ENCODE measurements at places on chromosomes 7 and 10.

GRCh38 chr7:33750177-33750576 is 155.2 kb upstream of the BMPER start:
- H3K36me3 ChIP-seq = no peaks in the 10 kb centered on the region
- no peak overlapping the region for H3K4me3 ChIP-seq
- DNase-seq = no peak
- H3K27ac ChIP-seq = no peak overlapping the region

GRCh38 chr10:88347022-88347421 is 236.1 kb downstream of the RNLS start:
- H3K4me3 ChIP-seq = peak overlapping the region; percentile 63
- no peak for DNase-seq

- H3K4me3 ChIP-seq = peak overlapping the region; percentile 95
- no peak overlapping the region for H3K27ac ChIP-seq
- no peaks in the 10 kb centered on the region for H3K27me3 ChIP-seq
- DNase-seq = no peak
- peaks cover 2% of the 10 kb centered on the region for H3K4me1 ChIP-seq
These were observed 434 bp upstream of the PLEKHA8 start for GRCh38 chr7:30027740-30028215.

DNA sequence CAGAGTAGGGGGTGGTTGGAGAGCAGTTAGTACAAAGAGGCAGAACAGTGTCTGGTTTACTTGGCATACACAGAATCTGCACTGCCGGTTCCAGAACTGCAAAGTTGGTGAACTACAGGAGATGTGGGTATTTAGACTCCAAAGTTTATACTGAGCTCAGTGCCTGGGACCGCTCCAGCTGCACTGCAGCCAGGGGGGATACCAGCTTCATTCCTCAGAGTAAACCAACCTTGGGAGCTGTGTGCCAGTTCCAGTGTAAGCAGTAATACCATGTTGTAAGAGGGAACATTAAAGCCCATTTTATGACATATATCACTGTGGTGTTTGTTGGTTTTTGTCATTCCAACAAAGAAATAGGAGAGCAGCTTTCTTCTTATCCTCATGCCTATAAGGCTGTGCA is 23.4 kb downstream of the LOXL4 start:
- H3K27ac ChIP-seq = no peak overlapping the region
- DNase-seq = no peak
- H3K4me1 ChIP-seq = no peaks in the 10 kb centered on the region
- H3K4me3 ChIP-seq = no peak overlapping the region
- H3K36me3 ChIP-seq = peaks cover 54% of the 10 kb centered on the region
- no peaks in the 10 kb centered on the region for H3K27me3 ChIP-seq

DNA sequence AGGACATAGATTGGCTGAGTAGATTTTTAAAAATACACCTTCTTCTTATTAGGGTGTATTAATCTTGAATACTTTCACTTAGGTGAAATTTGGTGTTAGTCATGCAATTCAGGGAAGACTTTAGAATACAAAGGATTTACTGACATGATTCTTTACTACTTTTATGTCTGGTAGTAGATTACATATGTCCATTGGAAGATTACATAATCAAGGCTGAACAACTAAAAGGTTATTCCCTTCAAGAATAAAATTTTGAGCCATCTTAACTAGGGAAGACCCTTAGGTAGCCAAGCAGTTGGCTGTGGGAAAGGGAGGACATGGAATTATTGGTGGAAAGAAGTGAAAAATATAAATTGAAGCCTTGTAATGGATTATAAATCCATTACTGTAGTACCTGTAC is 165.0 kb downstream of the ITGB1 start:
- no peaks in the 10 kb centered on the region for H3K4me1 ChIP-seq
- no peak overlapping the region for H3K4me3 ChIP-seq
- H3K36me3 ChIP-seq = no peaks in the 10 kb centered on the region
- no peaks in the 10 kb centered on the region for H3K27me3 ChIP-seq
- H3K27ac ChIP-seq = no peak overlapping the region
- no peak for DNase-seq

GRCh38 chr10:50558371-50558770 is 65.4 kb downstream of the SGMS1 start:
- H3K27me3 ChIP-seq = peaks cover 7% of the 10 kb centered on the region
- H3K4me1 ChIP-seq = peaks cover 14% of the 10 kb centered on the region
- DNase-seq = no peak
- H3K27ac ChIP-seq = no peak overlapping the region

DNA sequence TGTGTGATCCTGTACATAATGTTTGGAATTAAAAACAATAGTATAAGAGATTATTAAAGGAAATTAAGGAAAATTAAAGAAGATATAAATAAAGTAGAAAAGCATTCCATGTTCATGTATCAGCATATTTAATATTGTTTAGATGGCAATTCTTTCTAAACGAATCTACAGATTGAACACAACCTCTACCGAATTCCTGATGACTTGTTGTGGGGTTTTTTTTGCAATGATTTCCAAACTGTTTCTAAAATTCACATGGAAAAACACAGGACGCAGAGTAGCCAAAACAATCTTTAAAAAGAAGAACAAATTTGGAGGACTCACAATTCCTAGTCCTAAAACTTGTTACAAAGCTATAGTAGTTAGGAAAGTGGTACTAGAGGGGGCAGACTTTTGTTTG is 573.4 kb upstream of the IGFBP3 start:
- H3K27me3 ChIP-seq = no peaks in the 10 kb centered on the region
- no peak for DNase-seq
- no peak overlapping the region for H3K4me3 ChIP-seq
- H3K27ac ChIP-seq = no peak overlapping the region

- H3K4me1 ChIP-seq = no peaks in the 10 kb centered on the region
- no peaks in the 10 kb centered on the region for H3K36me3 ChIP-seq
- H3K4me3 ChIP-seq = no peak overlapping the region
- H3K27me3 ChIP-seq = no peaks in the 10 kb centered on the region
- DNase-seq = peak; percentile 53
These were observed 117.0 kb upstream of the AHR start for GRCh38 chr7:17181482-17181881.

GRCh38 chr10:79159141-79159651 is 90.4 kb downstream of the ZMIZ1 start:
- H3K36me3 ChIP-seq = peaks cover 23% of the 10 kb centered on the region
- H3K4me1 ChIP-seq = peaks cover 35% of the 10 kb centered on the region
- no peak for DNase-seq
- peak overlapping the region; percentile 71 for H3K27ac ChIP-seq
- H3K27me3 ChIP-seq = no peaks in the 10 kb centered on the region
- H3K4me3 ChIP-seq = no peak overlapping the region

GRCh38 chr10:49592726-49593563 is 17.2 kb upstream of the SLC18A3 start:
- H3K4me1 ChIP-seq = no peaks in the 10 kb centered on the region
- peaks cover 5% of the 10 kb centered on the region for H3K27me3 ChIP-seq
- DNase-seq = peak; percentile 93
- H3K27ac ChIP-seq = no peak overlapping the region
- no peaks in the 10 kb centered on the region for H3K36me3 ChIP-seq
- no peak overlapping the region for H3K4me3 ChIP-seq

- H3K27ac ChIP-seq = no peak overlapping the region
- H3K27me3 ChIP-seq = peaks cover 97% of the 10 kb centered on the region
- H3K36me3 ChIP-seq = no peaks in the 10 kb centered on the region
- no peak overlapping the region for H3K4me3 ChIP-seq
These were observed 755 bp downstream of the HOXA13 start for GRCh38 chr7:27198871-27199801.

- no peaks in the 10 kb centered on the region for H3K27me3 ChIP-seq
- no peaks in the 10 kb centered on the region for H3K4me1 ChIP-seq
- no peak overlapping the region for H3K4me3 ChIP-seq
- H3K36me3 ChIP-seq = no peaks in the 10 kb centered on the region
- DNase-seq = peak; percentile 95
- H3K27ac ChIP-seq = no peak overlapping the region
These were observed 36.9 kb downstream of the ASB13 start for GRCh38 chr10:5629303-5630111.

DNA sequence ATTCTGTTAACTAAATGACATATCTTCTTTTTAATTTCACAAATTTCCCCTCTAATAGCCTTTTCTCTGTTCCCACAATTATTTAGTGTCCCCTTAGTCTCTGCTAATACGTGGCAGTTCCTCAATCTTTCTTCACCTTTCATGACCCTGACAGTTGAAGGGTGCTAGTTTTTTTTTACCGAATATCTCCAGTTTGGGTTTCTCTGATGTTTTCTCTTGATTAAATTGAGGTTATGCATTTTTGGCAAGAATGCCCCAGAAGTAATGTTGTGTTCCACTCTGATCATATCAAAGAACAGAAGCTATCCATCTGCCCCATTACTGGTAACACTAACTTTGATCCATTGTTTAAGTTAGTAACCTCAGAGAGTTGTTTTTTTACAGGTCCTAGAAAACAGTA is 133.6 kb upstream of the ASAH2 start:
- H3K27ac ChIP-seq = no peak overlapping the region
- no peak for DNase-seq
- no peaks in the 10 kb centered on the region for H3K4me1 ChIP-seq
- no peaks in the 10 kb centered on the region for H3K27me3 ChIP-seq
- no peak overlapping the region for H3K4me3 ChIP-seq

GRCh38 chr7:91082038-91082437 is 182.2 kb upstream of the FZD1 start:
- H3K27me3 ChIP-seq = no peaks in the 10 kb centered on the region
- no peaks in the 10 kb centered on the region for H3K4me1 ChIP-seq
- H3K36me3 ChIP-seq = no peaks in the 10 kb centered on the region
- no peak overlapping the region for H3K27ac ChIP-seq
- no peak overlapping the region for H3K4me3 ChIP-seq

DNA sequence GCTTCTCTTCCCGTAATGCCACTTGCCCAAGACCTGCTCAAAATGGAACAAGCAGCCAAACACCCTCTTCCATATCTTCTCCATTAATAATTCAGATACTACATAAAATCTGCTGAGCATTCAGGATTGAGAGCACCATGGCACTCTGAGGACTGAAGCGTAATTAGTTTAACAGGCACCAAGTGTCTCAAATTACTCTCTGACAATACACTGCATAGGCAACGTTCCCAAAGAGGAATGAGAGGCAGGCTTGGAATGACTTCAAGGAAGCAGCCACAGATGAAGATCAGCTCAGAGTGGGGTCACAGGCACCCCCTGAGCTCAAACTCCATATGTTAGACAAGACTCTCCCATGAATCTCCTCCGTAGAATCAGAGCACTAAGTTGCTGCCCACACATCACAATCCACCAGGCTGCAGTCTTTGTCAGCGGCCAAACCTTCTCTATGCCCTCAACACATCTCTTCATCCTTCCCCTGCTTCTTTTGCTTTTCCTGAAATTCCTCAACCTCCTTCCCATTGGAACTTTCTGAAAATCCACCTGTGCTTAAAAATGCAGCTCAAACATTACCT is 4.7 kb upstream of the ABLIM1 start:
- peaks cover 13% of the 10 kb centered on the region for H3K4me1 ChIP-seq
- no peak overlapping the region for H3K4me3 ChIP-seq
- H3K36me3 ChIP-seq = no peaks in the 10 kb centered on the region
- no peaks in the 10 kb centered on the region for H3K27me3 ChIP-seq
- no peak overlapping the region for H3K27ac ChIP-seq

DNA sequence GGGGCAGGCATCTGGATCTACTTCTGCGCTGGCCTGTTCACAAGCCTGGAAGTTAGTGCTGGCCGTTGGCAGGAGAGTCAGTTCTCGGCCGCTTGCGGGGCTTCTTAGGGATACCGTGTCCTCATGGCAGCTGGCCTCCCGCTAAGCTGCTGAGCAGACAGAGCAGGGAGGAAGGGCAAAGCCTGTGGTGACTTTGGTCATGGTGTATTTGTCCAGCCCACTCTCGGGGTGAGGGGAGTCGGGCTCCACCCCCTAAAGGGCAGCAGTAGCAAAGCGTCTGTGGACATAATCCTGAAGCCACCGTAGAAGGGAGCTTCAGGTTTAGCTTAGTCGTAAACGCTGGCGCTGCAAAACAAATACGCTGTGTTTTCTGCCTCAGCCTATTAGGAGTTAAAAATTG is 12.2 kb downstream of the UBE3C start:
- peaks cover 12% of the 10 kb centered on the region for H3K36me3 ChIP-seq
- peak overlapping the region; percentile 32 for H3K4me3 ChIP-seq
- H3K27ac ChIP-seq = no peak overlapping the region
- DNase-seq = peak; percentile 79
- H3K27me3 ChIP-seq = no peaks in the 10 kb centered on the region

DNA sequence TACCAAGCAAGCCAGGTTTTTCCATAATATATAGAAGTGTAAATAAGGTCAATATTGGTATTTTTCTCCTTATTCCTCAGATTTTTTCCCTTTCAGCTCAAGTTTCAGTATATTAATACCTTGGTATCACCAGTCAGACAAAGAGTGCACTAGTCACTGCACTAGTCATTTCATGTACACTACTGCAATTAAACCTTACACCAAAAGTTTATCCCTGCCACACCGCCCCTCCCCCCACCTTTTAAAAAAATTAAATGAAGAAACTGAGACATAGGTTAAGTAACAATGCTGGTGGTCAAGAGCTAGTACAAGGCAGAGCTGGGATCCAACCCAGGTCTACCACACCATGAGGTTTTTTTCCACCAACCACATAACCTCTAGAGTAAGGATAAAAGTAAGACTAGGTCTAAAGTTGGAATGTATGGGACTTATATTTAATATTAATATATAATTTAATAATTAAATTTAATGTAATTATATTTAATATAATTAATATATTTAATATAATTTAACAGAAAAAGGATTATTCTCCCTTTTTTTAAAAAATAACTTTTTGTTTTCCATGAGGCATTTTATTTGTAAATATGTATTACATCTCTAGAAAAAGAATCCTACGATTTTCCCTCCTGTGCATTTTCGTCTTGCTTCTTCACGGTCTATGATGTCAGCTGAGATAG is 68.5 kb downstream of the NT5C2 start:
- no peaks in the 10 kb centered on the region for H3K27me3 ChIP-seq
- no peak overlapping the region for H3K4me3 ChIP-seq
- peaks cover 21% of the 10 kb centered on the region for H3K4me1 ChIP-seq
- DNase-seq = no peak

DNA sequence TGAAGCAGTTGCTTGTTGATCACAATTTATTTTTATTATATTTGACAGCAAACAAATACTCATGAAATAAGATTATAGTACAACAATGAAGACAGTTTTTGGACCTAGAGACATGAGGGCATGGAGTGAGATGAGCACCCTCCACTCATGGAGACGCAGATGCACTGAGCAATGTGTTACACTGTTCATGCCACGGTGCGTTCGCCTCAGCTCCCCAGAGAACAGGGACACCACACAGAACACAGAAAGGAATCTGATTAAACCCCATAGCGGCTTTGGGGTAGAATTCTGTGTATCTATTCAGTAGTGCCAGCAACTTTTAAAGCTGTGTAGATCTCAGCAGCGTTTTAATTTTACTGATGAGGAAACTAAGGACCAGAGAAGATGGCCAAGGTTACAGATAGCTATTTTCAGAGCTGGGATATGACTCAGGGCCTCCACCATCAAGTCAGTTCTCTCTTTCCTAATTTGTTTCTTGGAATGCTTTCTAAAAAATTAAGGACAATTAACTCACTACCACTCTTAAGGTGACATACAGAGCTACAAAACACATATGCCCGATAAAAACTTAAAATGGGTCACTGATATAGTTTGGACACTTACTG is 33.6 kb downstream of the FAM25A start:
- no peaks in the 10 kb centered on the region for H3K4me1 ChIP-seq
- peaks cover 65% of the 10 kb centered on the region for H3K36me3 ChIP-seq
- no peaks in the 10 kb centered on the region for H3K27me3 ChIP-seq
- H3K27ac ChIP-seq = no peak overlapping the region

GRCh38 chr10:85635650-85636049 is 730.9 kb downstream of the GRID1 start:
- H3K4me3 ChIP-seq = no peak overlapping the region
- no peaks in the 10 kb centered on the region for H3K36me3 ChIP-seq
- H3K4me1 ChIP-seq = no peaks in the 10 kb centered on the region

All from endodermal cell (in vitro differentiated cells).